ENCODE measurements at places on chromosomes 12 and 14.
A peak's percentile ranks its signal among the peaks of the same experiment; 100 is the strongest.

GRCh38 chr14:89304972-89305703 lies 111.9 kb downstream of the FOXN3 start:
- no peak for DNase-seq

- DNase-seq: no peak
Measured at GRCh38 chr14:22423958-22424357, 165.1 kb downstream of the DAD1 start.

DNA sequence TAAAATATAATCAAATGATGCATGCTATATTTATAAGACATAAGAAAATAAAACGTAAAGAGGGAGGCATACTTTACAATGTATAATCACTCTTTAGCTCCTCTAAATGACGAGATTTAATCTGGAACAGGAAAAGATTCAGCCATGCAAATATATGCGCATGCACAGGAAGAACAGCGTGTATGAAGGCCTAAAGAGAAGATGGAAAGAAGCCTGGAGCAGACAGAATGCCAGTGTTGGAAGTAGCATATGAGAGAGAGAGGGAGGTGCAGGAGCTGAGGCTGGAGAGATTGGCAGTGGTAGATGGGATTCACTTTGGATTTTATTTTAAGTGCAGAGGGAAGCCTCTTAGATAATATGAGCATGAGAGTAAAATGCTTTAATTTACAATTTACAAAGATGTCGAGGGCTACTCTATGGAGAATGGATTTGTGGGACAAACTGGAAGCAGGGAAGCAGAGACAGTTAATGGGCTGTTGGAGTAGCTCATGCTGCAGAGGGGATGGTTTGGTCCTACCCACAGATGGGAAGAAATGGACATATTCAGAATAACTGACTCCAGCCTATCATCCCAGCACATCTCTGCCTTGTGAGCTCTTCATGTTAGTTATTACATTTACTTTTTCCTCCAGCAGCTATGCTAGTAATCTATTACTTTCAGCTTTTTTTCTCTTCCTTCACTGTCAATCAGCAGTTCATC lies 411.1 kb downstream of the TMTC2 start:
- DNase-seq: no peak

GRCh38 chr12:194276-194675 lies 19.7 kb downstream of the SLC6A12 start:
- DNase-seq: no peak

GRCh38 chr12:105658389-105658788 lies 327.9 kb downstream of the C12orf75 start:
- DNase-seq: no peak

DNA sequence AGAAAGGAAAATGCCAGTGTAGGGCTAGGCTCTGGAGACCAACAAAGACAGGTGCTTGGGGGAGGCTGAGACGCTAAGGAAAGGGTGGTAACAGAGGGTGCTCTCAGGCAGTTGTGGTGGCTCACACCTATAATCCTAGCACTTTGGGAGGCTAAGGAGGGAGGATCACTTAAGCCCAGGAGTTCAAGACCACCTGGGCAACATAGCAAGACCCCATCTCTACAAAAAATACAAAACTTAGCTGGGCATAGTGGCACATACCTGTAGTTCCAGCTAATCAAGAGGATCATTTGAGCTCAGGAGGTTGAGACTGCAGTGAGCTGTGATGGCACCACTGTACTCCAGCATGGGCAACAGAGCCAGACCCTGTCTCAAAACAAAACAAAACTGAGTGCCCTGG lies 12.4 kb downstream of the REM2 start:
- DNase-seq: no peak

- peak; percentile 74 for DNase-seq
Measured at GRCh38 chr14:51828017-51828797, 32.2 kb upstream of the GNG2 start.

DNA sequence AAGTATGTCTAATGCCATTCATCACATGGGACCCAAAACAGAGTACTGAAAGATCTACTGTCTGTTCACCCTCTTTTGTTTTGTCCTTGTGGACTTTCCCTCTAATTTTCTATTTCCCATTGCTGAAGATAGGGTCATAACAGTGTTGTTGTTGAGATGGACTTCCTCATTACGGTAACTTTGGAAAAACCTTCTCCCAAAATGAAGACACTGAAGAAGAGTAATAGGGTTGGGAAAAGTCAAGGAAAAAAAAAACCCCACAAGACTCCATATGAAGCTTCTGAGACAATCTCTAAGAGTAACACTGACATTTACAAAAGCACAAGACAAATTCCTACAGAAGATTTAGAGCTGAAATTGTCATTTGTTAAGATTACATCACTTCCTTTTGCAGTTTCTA lies 36.7 kb downstream of the EXOC5 start:
- no peak for DNase-seq

DNA sequence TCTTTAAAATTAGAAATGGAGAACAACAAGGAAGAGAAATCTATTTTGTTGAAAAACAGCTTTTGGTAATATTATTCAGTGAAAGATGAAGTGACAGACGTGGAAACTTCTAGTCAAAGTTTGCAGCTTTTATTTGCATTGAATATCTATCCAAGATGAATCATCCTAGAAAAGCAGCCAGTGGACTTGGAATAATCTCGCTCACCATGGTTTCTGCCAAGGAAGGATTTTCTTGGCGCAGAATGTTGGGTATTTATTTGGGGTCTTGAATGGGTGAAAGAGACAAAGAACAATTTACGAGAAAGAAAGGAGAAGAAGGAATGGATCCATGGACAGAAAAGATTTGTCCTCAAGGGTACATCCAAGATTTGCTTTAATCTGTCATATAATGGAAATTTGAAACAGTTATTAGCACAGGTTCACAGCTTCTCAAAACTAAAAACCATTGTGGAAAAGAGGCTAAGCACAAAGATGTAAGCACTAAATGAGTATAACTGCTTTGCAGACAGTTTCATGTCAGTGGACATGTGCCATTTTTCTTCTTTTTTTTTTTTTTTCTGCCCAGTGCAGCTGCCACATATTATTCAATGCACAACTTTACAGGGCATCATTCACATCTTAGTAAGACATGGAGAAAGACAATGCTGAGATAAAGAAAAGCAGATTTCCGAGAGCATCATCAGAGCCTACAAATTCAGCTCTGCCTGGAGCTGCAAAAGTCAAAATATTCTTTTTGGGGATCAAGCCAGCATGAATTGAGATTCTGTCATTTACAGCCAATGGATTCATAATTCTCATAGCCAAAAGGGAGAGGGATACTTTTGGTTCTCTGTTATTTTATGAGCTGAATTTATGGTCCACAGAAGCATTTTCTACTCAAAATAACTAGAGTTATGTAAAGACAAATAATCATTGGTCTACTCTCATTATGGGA lies 333.7 kb downstream of the DAD1 start:
- DNase-seq: no peak

DNA sequence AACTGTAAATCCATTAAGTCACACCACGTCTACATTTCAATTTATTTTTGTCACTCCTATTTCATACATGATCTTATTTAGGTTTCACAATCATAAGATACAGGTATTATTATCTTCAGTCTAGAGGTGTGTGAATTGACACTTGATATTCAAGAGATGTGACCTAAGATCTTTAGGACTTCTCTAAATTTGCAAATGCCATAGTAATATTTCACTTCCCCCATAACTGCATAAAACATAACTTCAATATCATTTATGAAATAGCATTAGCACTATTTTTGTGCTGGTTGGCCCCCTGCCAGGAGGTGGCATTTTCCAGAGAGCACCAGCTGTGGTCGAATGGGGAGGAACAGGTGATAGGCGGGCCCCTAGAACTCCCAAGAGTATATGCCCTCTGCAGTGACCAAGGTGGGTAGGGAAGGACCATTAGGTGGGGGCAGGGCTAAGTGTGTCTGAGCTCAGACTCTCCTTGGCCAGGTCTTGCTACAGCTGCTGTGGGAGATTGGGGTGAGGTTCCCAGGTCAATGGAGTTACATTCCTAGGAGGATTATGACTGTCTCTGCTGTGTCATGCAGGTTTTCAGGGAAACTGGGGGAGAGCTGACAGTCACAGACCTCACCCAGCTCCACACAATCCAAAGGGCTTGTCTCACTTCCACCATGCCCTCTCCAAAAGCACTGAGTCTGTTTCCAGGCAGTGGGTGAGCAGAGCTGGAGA lies 49.2 kb upstream of the ERGIC2 start:
- no peak for DNase-seq

GRCh38 chr12:25051171-25051570 lies 102.3 kb upstream of the BCAT1 start:
- DNase-seq: no peak

- no peak for DNase-seq
Measured at GRCh38 chr14:23869078-23869719, 84.4 kb upstream of the DHRS4 start.

DNA sequence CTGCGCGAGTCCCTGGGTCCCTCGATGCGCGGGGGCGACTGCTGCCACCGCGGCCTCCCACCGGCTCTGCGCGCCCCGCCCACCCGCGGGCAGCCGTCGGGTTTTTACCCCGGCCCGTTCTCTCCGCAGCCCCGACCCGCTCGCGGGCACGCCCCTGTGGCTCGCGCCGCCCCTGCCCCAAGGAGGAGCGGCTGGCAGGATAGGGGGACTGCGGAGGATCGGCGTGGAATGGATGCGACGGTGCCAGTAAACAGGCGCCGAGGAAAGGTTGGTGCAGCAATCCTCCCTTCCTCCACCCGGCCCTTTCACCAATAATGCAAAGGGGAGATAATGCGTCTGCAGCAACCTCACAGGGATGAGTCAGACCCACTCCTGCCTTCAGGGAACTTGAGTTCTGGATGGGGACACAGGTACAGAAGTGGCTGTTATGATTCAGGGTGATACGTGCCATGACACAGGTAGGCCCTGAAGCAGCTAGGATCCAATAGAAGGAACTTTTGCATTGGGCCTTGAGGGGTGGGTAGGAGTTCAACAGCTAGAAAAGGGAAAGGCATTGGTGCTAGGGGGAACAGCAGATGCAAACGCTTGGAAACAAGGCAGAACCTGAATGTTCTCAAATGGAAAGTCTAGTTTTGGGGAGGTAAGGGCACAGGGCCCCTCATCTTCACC lies 554 bp upstream of the DEGS2 start:
- DNase-seq: no peak

- DNase-seq: peak; percentile 55
Measured at GRCh38 chr12:90102957-90103652, 394.5 kb upstream of the ATP2B1 start.

DNA sequence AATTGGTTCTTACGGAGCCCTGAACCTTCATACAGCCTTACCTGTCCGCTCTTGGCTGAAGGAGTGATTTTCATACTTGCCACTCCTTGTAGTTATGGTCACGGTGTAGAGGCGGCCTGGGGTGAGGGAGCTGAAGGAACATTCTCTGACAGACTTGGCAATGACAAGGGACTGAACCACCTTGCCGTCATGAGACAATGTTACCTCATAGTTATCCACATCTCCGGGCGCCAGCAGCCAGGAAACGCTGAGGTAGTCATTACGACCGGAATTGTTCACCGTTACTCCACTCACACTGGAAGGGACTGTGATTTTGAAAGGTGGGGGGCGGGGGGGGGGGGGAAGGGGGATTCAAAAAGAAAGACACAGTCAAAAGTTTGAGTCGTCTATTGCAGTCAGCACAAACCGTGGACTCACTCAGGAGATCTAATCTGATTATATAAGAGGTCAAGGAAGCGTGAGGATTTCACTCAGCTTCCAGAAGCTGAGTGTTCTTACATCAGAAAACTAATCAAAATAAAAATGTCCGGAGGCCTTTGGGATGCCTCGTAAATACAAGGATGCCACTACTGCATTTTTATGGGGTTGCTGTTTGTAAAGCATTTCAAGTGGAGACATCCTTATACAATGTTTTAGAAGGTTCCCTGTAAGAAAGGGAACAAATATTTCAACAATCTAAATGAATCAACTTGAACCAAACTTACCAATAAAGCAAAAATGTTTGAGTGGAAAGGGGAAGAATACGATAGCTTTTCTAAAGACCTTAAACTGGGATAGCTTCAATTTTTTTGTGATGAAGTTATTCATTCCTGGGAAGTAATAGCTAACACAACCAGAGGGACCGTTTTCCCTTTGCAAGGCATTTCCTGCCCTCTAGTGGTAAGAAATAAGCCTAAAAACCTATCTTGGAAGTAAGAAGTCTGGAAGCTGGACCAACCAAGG lies 60.6 kb downstream of the PTPRB start:
- DNase-seq: peak; percentile 48

DNA sequence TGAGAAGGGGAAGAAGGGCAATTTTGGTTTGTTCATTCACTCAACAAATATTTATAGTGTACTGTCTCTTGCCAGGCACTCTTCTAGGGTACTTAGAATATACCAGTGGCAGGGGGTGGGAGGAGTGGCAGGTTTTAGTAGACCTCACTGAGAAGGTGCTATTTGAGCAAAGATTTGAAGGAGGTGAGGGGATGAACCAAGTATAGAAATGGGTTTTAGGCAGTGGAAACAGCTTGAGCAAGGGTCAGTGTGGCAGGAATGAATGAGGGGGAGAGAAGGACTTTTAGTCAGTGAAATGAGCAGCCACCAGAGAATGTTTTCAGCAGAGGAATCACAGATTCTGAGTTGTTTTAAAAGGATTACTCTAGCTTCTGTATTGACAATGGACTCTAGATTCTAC lies 2.3 kb downstream of the PRIM1 start:
- no peak for DNase-seq

DNA sequence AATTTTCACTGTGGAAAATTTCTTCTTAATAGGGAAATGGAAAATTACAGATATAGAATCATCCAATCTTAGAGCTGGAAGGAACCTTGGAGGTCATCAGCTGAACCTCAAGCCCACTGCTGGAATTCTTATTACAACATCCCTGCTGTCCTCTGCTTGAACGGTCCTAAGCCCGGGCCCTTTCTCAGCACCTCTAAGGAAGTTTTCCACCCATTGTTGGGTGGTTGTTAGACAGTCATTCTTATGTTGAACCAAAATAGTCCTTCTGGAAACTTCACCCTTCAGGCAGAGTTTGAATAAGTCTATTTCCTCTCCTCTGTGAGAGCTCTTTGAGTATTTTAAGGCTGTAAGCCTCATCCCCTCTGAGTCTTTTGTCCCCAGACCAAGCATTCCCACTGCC lies 70.7 kb downstream of the ZFP36L1 start:
- no peak for DNase-seq

- DNase-seq: no peak
Measured at GRCh38 chr14:72786378-72787350, 107.2 kb downstream of the DPF3 start.

GRCh38 chr14:88829685-88830302 lies 5.3 kb downstream of the TTC8 start:
- DNase-seq: no peak

DNA sequence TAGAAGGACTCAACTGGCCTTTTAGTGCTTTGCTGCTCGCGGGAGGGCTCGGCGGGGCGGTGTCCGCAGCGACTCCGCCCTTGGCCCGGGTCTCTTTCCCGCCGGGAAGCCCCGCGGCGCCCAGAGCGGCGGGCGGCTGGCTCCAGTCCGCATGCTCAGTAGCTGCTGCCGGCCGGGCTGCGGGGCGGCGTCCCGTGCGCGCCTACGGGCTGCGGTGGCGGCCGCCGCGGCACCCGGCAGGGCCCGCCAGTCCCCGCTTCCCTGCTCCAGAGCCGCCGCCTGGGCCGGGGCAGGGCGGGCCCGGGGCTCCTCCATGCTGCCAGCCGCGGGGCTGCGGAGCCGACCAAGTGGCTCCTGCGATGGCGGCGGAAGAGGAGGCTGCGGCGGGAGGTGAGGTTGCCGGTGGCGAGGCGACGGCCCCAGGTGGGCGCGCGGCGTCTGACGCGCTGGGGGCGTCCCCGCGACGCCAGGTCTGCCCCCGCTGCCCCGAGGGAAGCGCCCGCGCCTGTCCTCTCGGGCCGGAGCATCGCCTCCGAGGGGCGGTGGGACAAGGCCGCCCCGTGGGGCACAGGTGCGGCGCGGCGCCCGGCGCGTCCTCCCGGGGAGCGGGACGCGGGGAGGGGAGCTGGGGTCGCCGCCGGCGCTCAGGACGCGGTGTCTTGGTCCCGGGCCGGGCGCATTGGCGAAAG lies at the start of gene BMAL2:
Gene BMAL2, plus strand, starts transcription at position 123 of the 689 bp plus-strand sequence. Its CDS starts 237 bp downstream, at position 360.
- no peak for DNase-seq

GRCh38 chr12:106226884-106227640 lies 20.8 kb downstream of the CKAP4 start:
- DNase-seq: peak; percentile 65
